ENCODE measurements at places on chromosomes 4 and X.

DNA sequence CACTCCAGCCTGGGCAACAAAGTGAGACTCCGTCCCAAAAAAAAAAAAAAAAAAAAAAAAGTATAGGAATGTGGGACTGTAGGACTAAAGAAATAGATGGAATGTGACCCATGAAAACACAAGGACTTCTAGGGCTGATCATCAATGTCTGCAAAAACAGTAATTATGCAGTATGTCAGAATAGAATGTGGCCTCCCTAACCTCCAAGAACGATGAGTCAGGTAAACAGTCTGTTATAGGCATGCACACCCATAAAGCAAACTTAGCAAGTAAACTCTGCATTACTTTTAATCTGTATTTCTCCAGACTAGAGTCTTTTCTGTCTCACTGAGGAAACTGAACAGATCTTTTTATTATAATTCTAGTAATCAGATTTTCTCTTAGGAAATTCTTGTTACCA lies 233.4 kb downstream of the HNRNPD start:
- no peak for DNase-seq

DNA sequence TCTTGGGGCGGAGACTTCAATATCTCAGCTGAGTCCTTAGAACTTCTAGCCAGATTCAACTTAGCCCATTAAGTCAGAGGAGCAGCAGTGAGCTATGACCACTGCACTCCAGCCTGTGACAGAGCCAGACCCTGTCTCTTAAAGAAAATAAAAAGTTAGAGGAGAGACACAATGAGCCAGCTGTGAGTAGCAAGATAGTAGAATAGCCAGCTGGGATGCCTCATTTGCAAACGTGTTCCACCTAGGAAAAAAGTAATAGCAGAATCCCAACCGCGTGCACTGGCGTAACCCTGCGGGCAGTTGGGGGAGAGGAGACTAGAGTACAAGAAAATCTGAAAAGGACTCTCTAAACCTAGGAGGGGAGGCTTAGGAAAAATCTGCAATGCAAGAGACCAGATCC lies 133.2 kb upstream of the ANXA3 start:
- DNase-seq: no peak

DNA sequence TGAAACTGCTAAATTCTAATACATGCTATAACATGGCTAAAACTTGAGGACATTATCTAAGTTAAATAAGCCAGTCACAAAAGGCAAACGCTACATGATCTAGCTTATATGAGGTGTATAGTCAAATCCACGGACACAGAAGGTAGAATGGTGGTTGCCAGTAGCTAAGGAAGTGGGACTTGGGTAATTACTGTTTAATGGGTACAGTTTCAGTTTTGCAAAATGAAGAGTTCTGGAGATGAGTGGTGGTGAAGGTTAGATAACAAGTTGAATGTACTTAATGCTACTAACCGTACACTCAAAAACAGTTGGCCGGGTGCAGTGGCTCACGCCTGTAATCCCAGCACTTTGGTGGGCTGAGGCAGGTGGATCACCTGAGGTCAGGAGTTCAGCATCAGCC lies 644.5 kb upstream of the DIPK2B start:
- no peak for DNase-seq

- no peak for DNase-seq
Observed at GRCh38 chr4:179757641-179758040, 2315.4 kb upstream of the AGA start.

- no peak for DNase-seq
Observed at GRCh38 chr4:48752726-48753125, 27.4 kb downstream of the FRYL start.

- peak; percentile 96 for DNase-seq
Observed at GRCh38 chr4:181281451-181281850, 961.8 kb upstream of the TENM3 start.

DNA sequence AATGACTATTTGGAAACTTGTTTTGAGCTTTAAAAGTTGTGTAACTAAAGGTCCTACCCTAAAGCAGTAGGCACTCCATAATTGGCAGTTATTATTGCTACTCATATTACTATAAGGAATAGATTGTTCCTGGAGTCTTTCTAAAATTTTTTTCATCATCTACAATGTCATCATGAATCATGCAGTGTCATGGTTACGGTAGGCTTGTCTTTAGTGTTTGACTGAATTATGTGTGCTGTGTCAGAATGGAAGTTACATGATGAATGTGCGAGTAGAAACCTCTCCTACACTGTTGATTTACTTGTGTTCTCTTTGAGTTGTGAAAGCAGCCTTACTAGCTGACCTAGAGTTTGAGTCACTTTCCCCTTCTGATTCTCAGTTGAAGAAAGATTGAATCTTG lies 1099.9 kb downstream of the RAPGEF2 start:
- DNase-seq: no peak

DNA sequence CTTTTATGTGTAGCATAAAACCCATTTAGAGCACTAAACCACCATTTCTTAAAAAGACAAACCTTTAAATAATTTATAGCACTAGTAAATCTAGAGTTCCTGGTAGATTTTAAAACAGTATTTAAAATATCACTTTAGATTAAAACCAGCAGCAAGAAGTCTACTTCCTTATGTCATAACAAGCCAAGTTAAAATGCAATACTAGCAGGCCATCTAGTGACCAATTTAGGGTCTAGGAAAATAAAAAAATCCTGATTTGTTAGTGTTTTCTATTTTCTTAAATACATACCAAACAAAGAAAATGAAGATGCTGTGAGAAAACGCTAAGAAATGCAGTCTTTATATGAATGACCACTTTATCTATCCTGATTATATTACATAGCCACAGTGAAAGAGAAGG lies 53.9 kb downstream of the PAPSS1 start:
- peak; percentile 53 for DNase-seq

DNA sequence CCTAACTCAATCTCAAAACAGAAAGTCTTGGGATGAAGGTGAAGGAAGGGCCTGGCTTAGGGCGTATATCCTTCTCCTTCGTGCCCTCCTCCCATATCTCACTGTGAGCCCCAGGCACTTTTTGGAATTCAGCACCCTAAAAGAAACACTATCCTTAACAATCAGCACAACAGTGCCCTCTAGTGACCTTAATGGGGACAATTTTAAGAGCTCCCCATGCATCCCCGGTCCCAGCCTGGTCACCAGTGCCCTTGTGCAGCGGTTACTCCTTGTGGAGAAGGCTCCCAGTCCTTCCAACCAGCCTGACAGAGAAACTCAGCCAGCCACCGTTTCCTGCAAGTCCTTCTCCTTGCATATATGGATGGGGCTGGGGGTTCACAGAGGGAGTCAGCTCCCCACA lies 4.2 kb downstream of the PAK3 start:
- peak; percentile 20 for DNase-seq

DNA sequence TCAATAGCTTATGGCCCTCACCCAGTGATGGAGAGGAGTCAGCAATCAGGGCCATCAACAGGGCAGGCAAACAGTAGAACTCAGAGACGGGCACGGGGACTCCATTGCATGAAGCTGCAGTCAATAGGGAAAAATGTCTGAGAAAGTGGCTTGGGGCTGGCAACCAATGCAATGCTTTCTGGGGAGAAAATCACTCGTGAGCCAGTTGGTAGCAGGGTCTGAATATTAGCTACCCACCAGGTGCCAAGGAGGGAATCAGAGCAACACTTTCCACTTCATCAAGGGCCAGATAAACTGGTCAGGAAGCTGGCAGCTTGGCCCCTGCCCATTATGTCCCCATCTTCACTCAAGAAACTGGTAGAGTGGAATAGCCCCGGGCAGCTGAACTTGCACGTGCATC lies 80.7 kb downstream of the STARD8 start:
- no peak for DNase-seq

- DNase-seq: no peak
Observed at GRCh38 chr4:109323348-109323747, 20.9 kb upstream of the COL25A1 start.

- DNase-seq: no peak
Observed at GRCh38 chr4:184924516-184924915, 93.8 kb upstream of the HELT start.

- peak; percentile 74 for DNase-seq
Observed at GRCh38 chr4:71026086-71026485, 32.6 kb downstream of the DCK start.

GRCh38 chrX:24515447-24515846 lies 50.4 kb downstream of the PDK3 start:
- DNase-seq: peak; percentile 56

DNA sequence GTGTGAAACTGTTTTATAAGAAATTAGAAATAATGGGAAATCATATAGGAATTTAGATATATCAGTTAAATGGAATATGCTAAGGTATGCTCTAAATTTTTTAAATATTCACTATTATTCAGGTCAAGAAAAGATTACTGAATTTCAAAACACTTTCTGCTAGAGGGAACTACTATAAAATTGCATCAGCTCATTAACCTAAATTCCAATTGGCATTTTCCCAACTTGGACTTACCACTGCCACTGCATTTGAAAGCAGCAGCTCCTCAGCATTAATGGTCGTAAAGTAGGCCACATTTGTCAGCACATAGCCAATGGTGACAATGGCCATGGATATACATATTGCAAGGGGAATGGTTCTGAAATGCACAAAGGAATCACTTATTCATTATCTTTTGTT lies 57.3 kb downstream of the SLC7A11 start:
- no peak for DNase-seq

All from pons (tissue), 1 donor.